ENCODE measurements at places on chromosomes 5 and 9. TPM values are rescaled to one million over a fixed set of nuclear protein-coding genes. Genes with fewer than 3 reads are reported as not detected.

- DNase-seq = no peak
Observed at GRCh38 chr5:149130121-149130914, 11.0 kb upstream of the ABLIM3 start.

Gene ASS1
- not detected for total RNA-seq

DNA sequence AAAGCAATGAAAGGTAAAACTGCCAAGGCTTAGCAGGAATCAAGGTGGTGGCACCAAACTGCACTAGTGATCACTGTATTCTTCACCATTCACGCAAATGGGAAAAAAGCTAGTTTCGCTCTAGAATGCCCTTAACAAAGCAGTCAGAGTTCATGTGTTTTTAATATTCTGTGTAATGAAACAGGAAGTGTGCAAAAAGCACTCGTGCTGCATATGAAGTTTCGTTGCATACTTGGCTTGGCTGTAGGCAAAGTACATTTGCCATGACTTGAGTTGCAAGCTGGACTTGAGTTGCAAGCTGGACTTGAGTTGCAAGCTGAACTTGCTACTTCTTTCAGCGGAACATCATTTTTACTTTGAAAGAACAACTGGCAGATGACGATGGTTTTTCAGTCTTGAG is 55.4 kb downstream of the FOXI1 start:
- no peak for DNase-seq

DNA sequence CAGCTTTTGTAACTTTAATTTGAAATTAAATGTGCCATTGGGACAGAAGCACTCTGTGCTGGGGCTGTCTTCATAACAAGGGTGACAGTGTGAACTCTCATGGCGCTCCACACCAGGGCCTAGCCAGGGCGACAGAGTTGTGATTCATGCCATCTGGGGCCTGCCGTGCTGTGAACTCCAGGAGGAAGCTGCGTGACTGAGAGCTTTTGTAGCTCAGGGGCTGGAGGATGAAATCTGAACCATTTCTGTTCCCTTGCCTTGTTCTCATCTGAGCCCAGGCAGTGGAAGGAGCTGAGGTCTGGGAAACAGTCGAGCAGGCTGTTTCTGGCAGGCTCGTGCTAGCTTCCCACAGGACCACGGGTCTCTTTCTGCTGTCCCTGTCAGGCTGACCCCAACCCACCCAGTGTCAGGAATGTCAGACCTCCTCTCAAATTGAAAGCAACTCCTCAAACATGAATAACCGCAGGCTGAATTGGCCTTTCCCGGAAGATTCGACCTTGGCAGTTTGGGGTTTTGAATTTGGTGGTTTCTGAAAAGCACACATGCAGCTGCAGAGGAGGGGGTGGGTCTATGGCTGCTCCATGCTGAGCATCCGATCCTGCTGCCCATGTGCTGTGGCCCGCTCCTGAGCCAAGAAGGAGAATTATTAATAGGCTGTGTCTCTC is 69.2 kb upstream of the RPS23 start:
- DNase-seq = no peak
